Trophoblast cell (in vitro differentiated cells and primary cell): ENCODE measurements at places on chromosomes 4 and X.

- no peak overlapping the region for H3K27ac ChIP-seq
- no peaks in the 10 kb centered on the region for H3K27me3 ChIP-seq
- H3K4me3 ChIP-seq = no peak overlapping the region
- no peaks in the 10 kb centered on the region for H3K36me3 ChIP-seq
These were observed 646.1 kb upstream of the FRG1 start for GRCh38 chr4:189294574-189294973.

- DNase-seq = no peak
- H3K36me3 ChIP-seq = no peaks in the 10 kb centered on the region
- no peaks in the 10 kb centered on the region for H3K27me3 ChIP-seq
These were observed 8.1 kb upstream of the HSD17B13 start for GRCh38 chr4:87330761-87331160.

DNA sequence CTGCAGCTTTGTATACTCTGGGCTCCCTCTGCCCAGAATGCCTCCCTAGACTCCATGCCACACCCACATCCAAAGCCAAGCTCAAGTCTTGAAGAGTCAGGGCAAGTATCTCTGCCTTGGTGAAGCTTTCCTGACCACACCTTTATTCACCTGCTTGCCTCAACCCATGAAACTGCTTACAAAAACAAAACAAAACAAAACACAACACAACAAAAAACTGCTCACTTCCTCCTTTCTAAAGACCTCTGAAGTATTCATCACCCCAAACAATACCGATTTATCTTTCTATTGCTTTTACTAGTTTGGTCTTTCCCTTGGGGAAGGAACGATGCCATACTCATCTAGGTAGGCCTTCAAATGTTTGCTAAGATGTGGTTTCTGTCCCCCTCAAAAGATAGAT, 45.0 kb downstream of the TMEM165 start:
- H3K4me3 ChIP-seq = no peak overlapping the region
- no peak for DNase-seq
- H3K36me3 ChIP-seq = peaks cover 9% of the 10 kb centered on the region
- H3K27ac ChIP-seq = no peak overlapping the region
- H3K27me3 ChIP-seq = no peaks in the 10 kb centered on the region

- peaks cover 2% of the 10 kb centered on the region for H3K4me1 ChIP-seq
- H3K27me3 ChIP-seq = no peaks in the 10 kb centered on the region
- H3K4me3 ChIP-seq = no peak overlapping the region
These were observed 88.9 kb downstream of the CC2D2A start for GRCh38 chr4:15558561-15558960.

- H3K36me3 ChIP-seq = no peaks in the 10 kb centered on the region
- no peak for DNase-seq
- no peak overlapping the region for H3K4me3 ChIP-seq
These were observed 496.1 kb upstream of the DIPK2B start for GRCh38 chrX:45696736-45697135.

- H3K27me3 ChIP-seq = no peaks in the 10 kb centered on the region
- H3K36me3 ChIP-seq = no peaks in the 10 kb centered on the region
- no peak overlapping the region for H3K27ac ChIP-seq
- no peak for DNase-seq
These were observed 560.4 kb downstream of the GRXCR1 start for GRCh38 chr4:43452948-43453347.

DNA sequence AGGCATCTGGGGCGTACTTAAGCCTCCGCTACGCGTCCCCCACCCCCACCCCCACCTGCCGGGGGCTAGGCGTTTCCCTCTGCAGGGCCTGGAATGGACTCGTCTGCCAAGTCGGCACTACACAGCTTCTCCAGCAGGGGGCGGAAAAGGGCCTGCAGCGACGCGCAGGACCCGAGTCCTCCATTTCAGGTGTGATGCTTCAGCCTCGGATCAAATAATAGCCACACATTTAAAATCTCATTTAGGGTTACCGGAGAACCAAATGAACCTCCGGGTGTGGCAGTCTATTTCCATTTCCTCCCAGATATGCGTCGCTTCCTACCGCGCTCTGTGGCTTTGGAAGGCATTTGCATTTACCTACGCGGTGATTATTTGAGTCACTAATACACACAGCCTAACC, 2.9 kb downstream of the PAK3 start:
- H3K36me3 ChIP-seq = no peaks in the 10 kb centered on the region
- no peaks in the 10 kb centered on the region for H3K27me3 ChIP-seq
- H3K4me1 ChIP-seq = no peaks in the 10 kb centered on the region
- no peak overlapping the region for H3K27ac ChIP-seq
- DNase-seq = peak; percentile 73

DNA sequence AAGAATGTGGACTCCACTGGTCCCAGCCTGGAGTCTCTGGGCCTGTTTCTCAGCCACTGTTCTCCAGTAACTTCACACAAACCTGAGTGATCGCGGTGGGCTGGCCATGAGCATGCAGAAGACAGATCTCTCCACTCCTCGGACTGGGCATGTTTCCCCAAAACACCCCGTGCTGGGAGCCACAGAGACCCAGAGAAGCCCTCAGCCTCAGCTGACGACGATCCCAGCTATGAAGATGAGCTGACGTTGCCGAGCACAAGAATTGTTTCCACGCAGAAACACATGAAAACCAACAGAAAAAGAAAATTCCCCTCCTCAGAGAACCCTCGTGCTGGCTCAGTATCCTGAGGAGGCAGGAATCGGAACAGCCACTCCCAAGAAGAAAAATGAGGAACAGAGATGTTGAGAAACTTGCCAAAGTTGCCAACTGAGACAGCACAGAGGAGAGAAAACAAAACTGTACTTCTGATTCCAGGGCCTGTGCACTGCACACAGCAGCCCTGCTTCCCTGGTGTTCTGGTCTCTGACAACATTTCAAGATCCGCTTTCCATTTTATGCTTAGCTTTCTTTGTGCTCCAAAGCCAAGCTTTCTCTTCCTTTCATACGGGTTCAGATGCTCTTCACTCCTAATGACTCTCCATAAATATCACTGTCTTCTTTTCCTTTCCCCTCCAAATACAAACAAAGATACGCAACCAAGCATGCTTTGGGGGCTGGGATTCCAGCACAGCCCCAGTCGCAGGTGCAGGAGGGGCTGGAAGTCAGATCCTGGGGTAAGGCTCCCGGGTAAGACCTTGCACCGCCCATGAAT, 81.4 kb downstream of the IRF2 start:
- H3K27me3 ChIP-seq = no peaks in the 10 kb centered on the region
- no peaks in the 10 kb centered on the region for H3K4me1 ChIP-seq
- no peak for DNase-seq
- no peak overlapping the region for H3K4me3 ChIP-seq

- H3K4me3 ChIP-seq = no peak overlapping the region
- H3K4me1 ChIP-seq = no peaks in the 10 kb centered on the region
- DNase-seq = no peak
These were observed 20.2 kb downstream of the FAT4 start for GRCh38 chr4:125334926-125335325.

GRCh38 chrX:65925005-65925404, 114.9 kb downstream of the VSIG4 start:
- H3K27ac ChIP-seq = peak overlapping the region; percentile 64
- H3K4me1 ChIP-seq = peaks cover 13% of the 10 kb centered on the region
- H3K36me3 ChIP-seq = no peaks in the 10 kb centered on the region
- H3K27me3 ChIP-seq = no peaks in the 10 kb centered on the region
- H3K4me3 ChIP-seq = no peak overlapping the region

DNA sequence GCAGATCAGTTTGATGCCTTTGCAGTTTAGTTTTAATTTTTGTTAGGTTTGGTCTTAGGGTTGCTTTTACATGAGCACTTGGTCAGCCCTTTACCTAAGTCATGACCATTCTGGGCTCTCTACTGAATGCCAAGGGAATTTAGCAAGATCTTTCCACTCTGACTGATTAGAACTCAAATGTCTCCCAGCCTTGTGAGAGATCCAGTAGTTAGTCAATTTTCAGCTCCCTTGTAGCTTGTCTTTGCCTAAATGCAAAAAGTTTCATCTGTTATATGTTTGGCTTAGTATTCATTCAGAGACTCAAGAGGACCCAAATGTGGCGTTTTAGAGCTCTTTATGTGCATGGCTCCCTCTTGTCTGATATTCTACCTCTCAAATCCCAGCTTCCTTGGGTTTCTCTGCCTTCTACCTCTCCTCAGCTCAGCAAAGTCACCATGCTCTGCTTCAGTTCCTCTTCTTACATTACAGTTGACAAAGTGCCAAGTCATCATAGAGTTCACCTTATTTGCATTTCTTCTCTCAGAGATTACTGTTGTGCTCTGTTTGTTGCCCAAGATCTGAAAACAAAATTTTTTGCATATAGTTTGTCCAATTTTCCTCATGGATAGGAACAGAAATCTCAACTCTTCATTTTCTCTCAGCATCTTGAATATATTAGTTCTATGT, 17.5 kb upstream of the JAKMIP1 start:
- no peaks in the 10 kb centered on the region for H3K36me3 ChIP-seq
- H3K4me3 ChIP-seq = no peak overlapping the region
- H3K27me3 ChIP-seq = peaks cover 5% of the 10 kb centered on the region
- H3K4me1 ChIP-seq = peaks cover 4% of the 10 kb centered on the region
- H3K27ac ChIP-seq = no peak overlapping the region

DNA sequence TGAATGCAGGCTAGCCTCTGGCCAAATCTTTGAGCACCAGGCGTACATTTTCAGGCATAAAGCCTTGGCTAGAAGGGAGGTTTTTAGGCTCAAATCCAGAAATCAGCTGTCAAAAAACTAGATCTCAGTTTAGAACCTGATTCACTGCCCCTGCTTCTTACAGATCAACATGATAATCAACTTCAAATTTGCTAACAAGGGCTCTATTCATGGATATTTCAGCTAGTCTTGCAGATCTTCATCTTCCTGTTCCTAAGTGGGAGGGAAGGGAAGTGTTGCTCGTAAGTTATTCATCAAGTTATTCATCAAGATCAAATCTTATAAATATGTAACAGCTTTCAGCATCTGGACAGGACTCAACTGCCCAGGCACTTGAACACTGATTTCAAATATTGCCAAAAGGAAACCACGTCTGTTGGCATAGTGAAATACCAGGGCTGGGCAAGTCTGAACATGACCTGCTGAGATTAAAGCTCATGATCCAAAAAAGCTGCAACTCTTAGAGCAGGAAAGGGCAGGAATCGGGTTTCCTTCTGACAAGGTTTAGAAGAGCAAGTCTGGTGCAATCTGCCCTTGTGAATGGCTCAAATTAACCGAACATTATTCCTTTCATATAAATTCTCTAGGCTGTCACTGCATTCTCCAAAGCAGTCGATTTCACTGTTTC, 200.3 kb downstream of the PDGFC start:
- DNase-seq = peak; percentile 17
- peak overlapping the region; percentile 75 for H3K27ac ChIP-seq
- peaks cover 3% of the 10 kb centered on the region for H3K4me1 ChIP-seq
- no peak overlapping the region for H3K4me3 ChIP-seq
- H3K27me3 ChIP-seq = no peaks in the 10 kb centered on the region

DNA sequence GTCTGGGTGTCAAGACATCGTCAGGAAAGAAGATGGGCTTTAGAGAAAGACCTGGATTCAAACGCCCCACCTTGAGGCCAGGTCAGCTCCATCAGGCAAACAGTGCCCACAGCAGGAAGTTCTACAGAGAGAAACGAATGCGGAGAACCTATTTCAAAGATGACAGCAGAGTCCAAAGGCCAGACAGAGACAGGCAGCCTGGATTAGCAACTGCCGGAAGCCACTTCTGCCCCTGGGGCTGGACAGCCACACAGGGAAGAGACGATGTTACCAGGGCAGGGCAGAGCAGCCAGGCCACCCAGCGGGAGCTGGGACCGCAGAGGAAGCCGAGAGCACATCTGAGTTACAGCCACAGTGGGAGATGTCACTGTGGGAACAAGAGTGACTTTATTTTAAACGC, 1.2 kb downstream of the C4orf50 start:
- no peak overlapping the region for H3K4me3 ChIP-seq
- no peak overlapping the region for H3K27ac ChIP-seq
- H3K4me1 ChIP-seq = no peaks in the 10 kb centered on the region
- H3K27me3 ChIP-seq = no peaks in the 10 kb centered on the region
- no peaks in the 10 kb centered on the region for H3K36me3 ChIP-seq

GRCh38 chr4:42151568-42152506, 618 bp downstream of the BEND4 start:
- H3K27me3 ChIP-seq = peaks cover 33% of the 10 kb centered on the region
- H3K36me3 ChIP-seq = no peaks in the 10 kb centered on the region
- H3K27ac ChIP-seq = no peak overlapping the region
- no peak for DNase-seq
- H3K4me1 ChIP-seq = peaks cover 9% of the 10 kb centered on the region

DNA sequence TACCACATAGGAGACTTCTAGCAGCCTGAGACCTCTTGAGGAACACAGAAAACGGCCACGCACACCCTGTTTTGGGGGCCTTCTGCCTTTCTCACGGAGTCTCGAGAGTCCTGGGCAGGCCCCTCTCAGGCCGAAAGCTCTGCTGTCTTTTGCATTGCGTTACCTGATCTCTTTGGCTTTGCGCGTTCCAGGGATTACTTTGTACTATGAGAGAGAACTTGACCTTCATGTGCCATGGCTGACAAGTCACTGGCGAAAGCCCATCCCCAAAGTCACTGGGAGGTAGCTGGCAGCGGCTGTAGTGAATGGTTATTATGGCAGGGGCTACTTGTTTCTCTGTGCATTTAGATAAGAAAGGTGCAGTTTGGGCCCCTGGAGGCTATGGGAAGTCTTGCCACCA, 8.0 kb upstream of the NAT8L start:
- no peaks in the 10 kb centered on the region for H3K36me3 ChIP-seq
- DNase-seq = no peak
- no peak overlapping the region for H3K4me3 ChIP-seq
- H3K27ac ChIP-seq = no peak overlapping the region

GRCh38 chr4:46329118-46329976, 60.6 kb downstream of the GABRA2 start:
- H3K27ac ChIP-seq = no peak overlapping the region
- H3K4me3 ChIP-seq = no peak overlapping the region
- no peaks in the 10 kb centered on the region for H3K4me1 ChIP-seq
- no peak for DNase-seq
- H3K27me3 ChIP-seq = no peaks in the 10 kb centered on the region

- H3K27ac ChIP-seq = no peak overlapping the region
- H3K4me3 ChIP-seq = no peak overlapping the region
- H3K36me3 ChIP-seq = no peaks in the 10 kb centered on the region
- DNase-seq = no peak
- peaks cover 82% of the 10 kb centered on the region for H3K27me3 ChIP-seq
- no peaks in the 10 kb centered on the region for H3K4me1 ChIP-seq
These were observed 10.1 kb downstream of the SHOX start for GRCh38 chrX:640641-641040.

GRCh38 chr4:38396091-38396490, 267.9 kb upstream of the KLF3 start:
- no peaks in the 10 kb centered on the region for H3K27me3 ChIP-seq
- H3K27ac ChIP-seq = no peak overlapping the region
- no peak for DNase-seq
- H3K36me3 ChIP-seq = no peaks in the 10 kb centered on the region
- H3K4me3 ChIP-seq = no peak overlapping the region

DNA sequence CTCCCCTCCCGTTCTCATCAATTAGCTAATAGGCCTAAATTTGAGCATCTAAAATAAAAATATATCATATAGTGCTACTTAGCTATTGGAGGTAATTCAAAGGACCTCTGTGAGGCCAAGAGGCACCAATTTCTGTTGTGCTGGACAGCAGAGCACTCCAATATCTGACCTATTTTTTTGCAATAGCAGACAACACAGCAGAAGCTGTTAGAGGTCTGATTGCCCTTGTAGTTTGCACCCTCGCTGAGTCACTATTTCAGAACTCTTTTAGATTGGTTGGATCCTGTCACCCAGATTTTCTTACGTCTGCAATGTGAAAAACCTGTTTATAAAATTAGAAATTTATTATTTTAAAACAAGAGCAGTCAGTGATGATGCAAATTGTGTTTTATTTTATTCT, 184.1 kb downstream of the CEP135 start:
- no peaks in the 10 kb centered on the region for H3K36me3 ChIP-seq
- H3K27me3 ChIP-seq = no peaks in the 10 kb centered on the region
- H3K4me3 ChIP-seq = no peak overlapping the region
- H3K4me1 ChIP-seq = no peaks in the 10 kb centered on the region
